T-helper 17 cell (primary cell): ENCODE measurements at places on chromosomes 13 and 19. TPM values are rescaled to one million over a fixed set of nuclear protein-coding genes. Genes with fewer than 3 reads are reported as not detected.

Gene PPFIA3
- 3.9 TPM for total RNA-seq

GRCh38 chr19:10399878-10400277, 3.5 kb downstream of the CDC37 start:
- H3K27me3 ChIP-seq, result no peaks in the 10 kb centered on the region
- H3K4me3 ChIP-seq, result no peak overlapping the region
- peaks cover 43% of the 10 kb centered on the region for H3K4me1 ChIP-seq

DNA sequence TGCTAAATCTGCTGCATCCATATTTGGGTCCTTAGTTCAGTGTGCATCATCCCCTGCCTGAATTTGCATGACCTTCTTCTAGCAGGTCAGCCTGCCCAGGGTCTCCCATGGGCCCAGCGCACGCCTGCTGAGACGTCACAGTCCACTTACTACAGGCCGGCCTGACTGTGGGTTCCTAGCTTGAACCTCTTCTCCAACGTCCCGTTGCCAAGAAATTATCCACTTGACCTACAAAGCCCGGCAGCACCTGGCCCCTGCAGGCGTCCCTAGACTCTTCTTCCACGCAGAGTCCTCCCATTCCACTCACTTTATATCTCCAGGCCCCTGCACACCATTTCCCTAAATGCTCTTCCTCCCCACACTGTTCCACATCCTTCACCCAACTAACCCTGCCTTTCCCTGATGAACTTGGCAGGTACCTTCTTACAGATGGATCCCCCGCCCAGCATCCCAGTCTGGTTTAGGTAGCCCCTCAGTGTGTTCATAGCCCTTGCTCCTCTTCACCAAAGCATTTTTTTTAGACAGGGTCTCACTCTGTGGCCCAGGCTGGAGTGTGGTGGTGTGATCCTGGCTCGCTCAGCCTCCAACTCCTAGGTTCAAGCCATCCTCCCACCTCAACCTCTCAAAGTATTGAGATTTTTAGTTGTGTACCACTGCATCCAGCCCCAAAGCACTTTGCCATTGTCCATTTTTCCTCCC, 155.0 kb upstream of the SOX1 start:
- peaks cover 19% of the 10 kb centered on the region for H3K27me3 ChIP-seq
- no peak overlapping the region for H3K27ac ChIP-seq
- no peaks in the 10 kb centered on the region for H3K36me3 ChIP-seq
- H3K4me1 ChIP-seq, result no peaks in the 10 kb centered on the region
- no peak overlapping the region for H3K4me3 ChIP-seq

Gene OR10H1
- 0.07 TPM for total RNA-seq

- H3K27me3 ChIP-seq, result peaks cover 27% of the 10 kb centered on the region
- H3K36me3 ChIP-seq, result peaks cover 5% of the 10 kb centered on the region
- no peaks in the 10 kb centered on the region for H3K4me1 ChIP-seq
- H3K27ac ChIP-seq, result no peak overlapping the region
- no peak overlapping the region for H3K4me3 ChIP-seq
Observed at GRCh38 chr13:39073983-39074382, 35.7 kb downstream of the NHLRC3 start.
